IPS DF 6.9 (cell line): ENCODE measurements at places on chromosomes 5 and 9.

DNA sequence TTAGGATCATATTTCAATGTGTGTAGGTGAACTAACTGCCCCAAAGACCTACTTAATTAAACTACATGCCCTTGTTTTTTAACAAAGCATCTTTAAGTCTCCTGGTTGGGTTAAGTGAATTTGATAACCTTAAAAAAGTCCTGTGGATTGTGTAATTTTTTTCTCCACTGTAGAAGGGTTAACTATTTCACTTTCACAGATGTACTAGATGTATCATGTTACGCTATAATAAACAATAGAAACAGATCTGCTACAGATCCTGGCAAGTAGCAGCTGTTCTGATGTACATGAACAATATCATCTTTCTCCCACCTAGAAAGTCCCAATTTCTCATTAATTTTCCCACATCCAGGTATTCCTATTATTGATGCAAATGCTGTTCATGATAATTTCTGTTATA lies 18.9 kb downstream of the KIF24 start:
- no peak for DNase-seq

GRCh38 chr5:32103521-32103920 lies 70.6 kb downstream of the GOLPH3 start:
- no peak for DNase-seq

DNA sequence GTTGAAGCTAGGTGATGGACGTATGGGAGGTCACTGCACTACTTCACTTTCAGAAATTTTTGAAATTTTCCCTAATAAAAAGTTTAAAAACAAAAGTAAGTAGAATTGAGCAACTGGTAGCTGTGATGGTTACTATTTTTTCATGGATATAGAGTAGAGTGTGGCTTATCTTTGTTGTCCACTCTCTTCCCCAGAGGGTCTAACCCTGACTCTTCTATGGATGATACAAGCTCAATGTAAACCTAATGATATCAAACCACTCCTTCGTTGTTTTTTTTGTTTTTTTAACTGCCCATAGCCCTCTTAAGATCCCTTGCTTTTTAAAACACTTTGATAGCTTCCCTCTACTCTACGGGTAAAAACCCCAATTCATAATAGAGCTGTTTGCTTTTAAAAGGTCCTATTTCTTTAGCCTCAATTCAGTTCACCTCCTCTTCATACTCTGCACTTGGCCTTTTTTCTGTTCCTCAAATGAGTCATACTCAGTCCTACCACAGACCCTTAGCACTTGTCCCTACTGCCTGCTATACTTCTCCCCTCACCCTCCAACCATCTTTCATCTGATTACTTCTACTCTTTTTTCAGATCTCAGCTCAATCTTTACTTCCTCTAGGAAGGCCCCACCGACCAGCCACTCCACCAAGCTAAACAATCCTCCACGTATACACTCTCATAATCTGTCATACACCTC lies 2.6 kb downstream of the HDAC3 start:
- no peak for DNase-seq

DNA sequence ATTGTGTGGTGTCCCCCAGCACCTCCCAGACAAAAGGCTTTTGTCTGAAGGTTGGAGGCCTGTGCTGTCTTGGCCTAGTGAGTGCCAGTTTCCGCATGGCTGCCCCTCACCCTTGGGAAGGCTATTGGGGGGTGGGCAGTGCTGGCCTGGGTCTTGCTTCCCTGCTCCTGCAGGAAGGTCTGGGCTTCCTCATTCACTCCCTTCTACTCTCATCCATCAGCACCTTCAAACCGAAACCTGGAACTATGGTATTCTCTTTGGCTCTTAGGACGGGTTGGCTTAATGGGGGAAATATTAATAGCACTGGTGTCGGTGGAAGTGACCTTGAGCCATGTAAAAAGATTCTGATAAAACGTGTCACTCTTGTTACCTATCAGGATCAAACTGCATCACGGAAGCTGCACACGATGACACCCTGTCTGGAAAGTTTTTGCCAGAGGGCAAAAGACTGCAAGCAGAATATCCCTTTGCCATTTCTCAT lies 34.0 kb upstream of the GLRX start:
- DNase-seq: no peak

DNA sequence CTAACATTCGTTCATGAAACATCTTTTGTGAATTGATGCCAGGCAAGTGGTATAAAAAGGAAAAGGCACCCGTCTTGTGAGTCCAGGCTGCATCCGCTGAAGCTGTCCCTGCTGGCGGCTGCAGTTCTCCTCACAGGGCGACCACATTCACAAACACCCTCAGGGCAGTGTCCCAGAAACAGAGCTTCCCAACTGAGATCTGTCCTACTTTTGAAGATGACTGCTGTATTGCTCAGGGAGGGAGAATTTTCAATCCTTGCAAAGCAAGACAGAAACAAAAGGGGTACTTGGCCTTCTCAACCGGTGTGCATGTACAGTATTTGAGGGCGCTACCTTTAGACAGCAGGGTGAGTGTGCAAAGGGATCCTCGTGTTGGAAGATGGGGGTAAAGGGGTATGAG lies 316.1 kb downstream of the GADD45G start:
- no peak for DNase-seq

DNA sequence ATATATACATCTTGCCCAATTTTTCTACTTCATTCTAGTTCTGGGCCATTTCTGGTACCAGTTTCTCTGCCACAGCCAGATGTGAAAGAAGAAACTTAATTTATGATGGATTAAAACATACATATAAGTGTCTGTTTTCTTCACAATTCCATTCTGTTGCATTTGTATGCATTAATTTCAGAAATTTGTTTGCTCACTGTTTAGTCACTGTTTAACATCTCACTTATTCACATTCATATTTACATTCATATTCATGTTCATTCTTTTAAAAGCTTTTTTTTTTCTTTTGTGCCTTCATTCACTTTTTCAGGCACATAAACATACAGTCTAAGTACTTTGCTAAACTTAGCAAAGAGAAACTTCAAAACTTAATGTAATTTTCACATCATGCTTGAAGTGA lies 684.0 kb upstream of the CDH9 start:
- DNase-seq: no peak

- DNase-seq: no peak
Observed at GRCh38 chr5:128667152-128667551, 129.1 kb upstream of the FBN2 start.

DNA sequence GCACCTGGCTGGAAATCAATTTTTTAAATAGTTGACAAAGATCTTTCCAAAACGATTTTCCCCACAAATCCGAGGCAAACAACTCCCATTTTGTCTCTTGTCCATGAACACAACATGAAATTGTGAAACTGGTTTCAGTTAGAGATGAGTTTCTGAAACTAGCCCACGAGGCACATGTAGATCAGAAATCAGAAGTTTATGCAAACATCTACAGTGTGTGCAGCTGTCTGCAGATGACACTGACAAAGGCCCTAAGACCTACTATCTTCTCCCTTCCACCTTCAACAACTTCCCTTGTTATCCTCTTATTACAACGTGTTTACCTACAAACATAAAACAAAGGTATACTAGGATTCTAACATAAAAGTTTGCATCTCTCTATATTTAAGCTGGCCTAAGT lies 183.3 kb downstream of the DIRAS2 start:
- no peak for DNase-seq
